ENCODE measurements at places on chromosomes 4 and X.

- no peak for DNase-seq
Observed at GRCh38 chr4:66946761-66947160, 598.5 kb downstream of the CENPC start.

GRCh38 chrX:38154818-38155217, 65.9 kb downstream of the SRPX start:
- no peak for DNase-seq

GRCh38 chrX:28910487-28910886, 323.2 kb downstream of the IL1RAPL1 start:
- no peak for DNase-seq

GRCh38 chr4:157012296-157012695, 40.7 kb upstream of the PDGFC start:
- DNase-seq: no peak

- DNase-seq: peak; percentile 80
Observed at GRCh38 chr4:1720163-1720983, 750 bp downstream of the TMEM129 start.

Data from NB4 (cell line).